ENCODE measurements at places on chromosomes 13 and 19. TPM values are rescaled to one million over a fixed set of nuclear protein-coding genes. Genes with fewer than 3 reads are reported as not detected.
A peak's percentile ranks its signal among the peaks of the same experiment; 100 is the strongest.

Gene CABP5
- not detected for total RNA-seq

Gene TRAPPC2B
- total RNA-seq = 2.1 TPM

Gene MAP2K2
- total RNA-seq = 64.4 TPM

Gene URAD
- not detected for total RNA-seq

Gene CERS4
- 82.4 TPM for total RNA-seq

Gene ZNF320
- total RNA-seq = 6.8 TPM

Gene IGFL2
- total RNA-seq = not detected

Gene ACP7
- 0.09 TPM for total RNA-seq

Gene SIGLEC14
- 2.3 TPM for total RNA-seq

Gene CYP2A7
- total RNA-seq = not detected

Gene CEACAM16
- not detected for total RNA-seq

Gene GGN
- not detected for total RNA-seq

- H3K27me3 ChIP-seq = no peaks in the 10 kb centered on the region
- no peak for DNase-seq
- no peaks in the 10 kb centered on the region for H3K4me1 ChIP-seq
- H3K27ac ChIP-seq = no peak overlapping the region
- H3K4me3 ChIP-seq = no peak overlapping the region
- no peaks in the 10 kb centered on the region for H3K36me3 ChIP-seq
These were observed 8.7 kb downstream of the MAP2K2 start for GRCh38 chr19:4115050-4115817.

DNA sequence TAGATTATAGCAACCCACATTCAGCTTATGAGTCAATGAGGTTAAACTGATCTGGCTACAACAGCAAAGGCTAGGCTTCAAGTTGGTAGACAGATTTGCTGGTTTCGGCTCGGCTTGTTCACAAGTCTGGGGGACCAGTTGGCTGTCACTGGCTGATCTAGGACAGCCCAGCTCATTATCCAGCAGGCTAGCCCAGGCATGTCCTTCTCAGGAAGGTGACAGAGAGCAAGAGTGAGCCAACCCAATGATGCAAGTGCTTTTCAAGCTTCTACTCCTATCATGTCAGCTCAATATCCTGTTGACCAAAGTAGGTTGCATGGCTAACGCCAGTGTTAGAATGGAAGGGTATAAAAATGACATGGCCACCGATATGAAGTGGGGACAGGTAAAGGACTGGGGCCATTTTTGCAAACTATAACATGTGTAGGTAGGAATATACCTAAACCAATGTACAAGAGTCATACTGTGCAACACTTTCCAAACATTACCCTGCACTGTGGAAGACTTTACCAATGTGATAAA, 220.9 kb upstream of the SOX21 start:
- no peak for DNase-seq
- H3K27ac ChIP-seq = no peak overlapping the region
- no peaks in the 10 kb centered on the region for H3K27me3 ChIP-seq
- no peaks in the 10 kb centered on the region for H3K36me3 ChIP-seq
- no peaks in the 10 kb centered on the region for H3K4me1 ChIP-seq

GRCh38 chr13:51035469-51035868, 75.6 kb downstream of the C13orf42 start:
- no peaks in the 10 kb centered on the region for H3K27me3 ChIP-seq
- H3K27ac ChIP-seq = no peak overlapping the region

GRCh38 chr13:49836516-49836915, 44.0 kb upstream of the KPNA3 start:
- H3K4me1 ChIP-seq = no peaks in the 10 kb centered on the region
- H3K4me3 ChIP-seq = no peak overlapping the region
- H3K36me3 ChIP-seq = no peaks in the 10 kb centered on the region
- no peak overlapping the region for H3K27ac ChIP-seq

DNA sequence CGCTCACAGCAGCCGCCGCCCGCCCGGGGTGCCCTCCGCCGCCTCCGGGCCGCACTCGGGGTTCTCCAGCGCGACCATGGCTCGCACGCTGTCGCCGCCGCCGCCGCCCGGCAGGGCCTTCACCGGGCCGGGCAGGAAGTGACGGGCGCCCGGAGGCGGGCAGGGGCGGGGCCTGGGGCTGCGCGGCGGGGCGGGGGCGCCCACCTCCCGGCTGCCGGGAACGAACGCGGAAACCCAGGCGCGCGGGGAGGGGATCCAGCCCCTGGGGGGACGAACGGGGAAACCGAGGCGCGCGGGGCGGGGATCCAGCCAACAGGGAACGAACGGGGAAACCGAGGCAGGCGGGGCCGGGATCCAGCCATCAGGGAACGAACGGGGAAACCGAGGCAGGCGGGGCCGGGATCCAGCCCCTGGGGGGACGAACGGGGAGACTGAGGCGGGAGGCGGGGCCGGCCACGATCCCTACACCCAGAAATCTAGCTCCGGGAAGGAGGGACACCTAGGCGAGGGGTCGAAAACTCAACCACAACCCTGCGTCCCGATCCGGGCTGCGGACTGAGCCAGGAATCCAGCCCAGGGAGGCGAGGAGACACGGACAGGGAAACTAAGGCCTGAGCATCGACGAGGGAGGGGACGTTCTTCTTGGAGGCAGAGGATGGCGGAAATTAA, at the start of gene R3HDM4:
Gene R3HDM4 (minus strand): TSS at position 140 of the 669 bp plus-strand sequence. CDS start 62 bp downstream, at position 78.
- no peaks in the 10 kb centered on the region for H3K36me3 ChIP-seq
- H3K27ac ChIP-seq = peak within 1 kb of the TSS; percentile 79
- peaks cover 29% of the 10 kb centered on the region for H3K4me1 ChIP-seq
- peaks cover 3% of the 10 kb centered on the region for H3K27me3 ChIP-seq
- H3K4me3 ChIP-seq = peak within 1 kb of the TSS; percentile 57
- DNase-seq = peak; percentile 94

GRCh38 chr13:92412996-92413395, 813.6 kb upstream of the GPC6 start:
- H3K36me3 ChIP-seq = no peaks in the 10 kb centered on the region
- no peak for DNase-seq
- H3K4me3 ChIP-seq = no peak overlapping the region
- no peaks in the 10 kb centered on the region for H3K27me3 ChIP-seq
- no peaks in the 10 kb centered on the region for H3K4me1 ChIP-seq

DNA sequence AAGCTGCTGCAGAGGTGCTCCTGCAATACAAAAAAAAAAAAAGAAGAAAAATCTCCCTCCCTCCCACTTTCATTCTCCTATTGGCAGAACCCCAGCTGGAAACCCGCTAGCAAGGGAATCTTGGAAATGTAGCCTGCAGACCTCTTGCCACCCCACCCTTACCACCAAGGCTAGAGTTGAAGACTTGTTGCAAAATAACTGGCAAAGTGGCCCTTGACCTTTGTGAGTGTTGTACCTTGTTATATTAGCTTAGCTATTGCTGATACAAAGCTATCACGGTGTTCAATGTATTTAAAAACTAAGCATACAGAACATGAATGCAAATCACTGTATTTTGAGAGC, 57.5 kb upstream of the KCTD4 start:
- no peaks in the 10 kb centered on the region for H3K27me3 ChIP-seq
- no peak for DNase-seq
- no peaks in the 10 kb centered on the region for H3K4me1 ChIP-seq
- H3K36me3 ChIP-seq = no peaks in the 10 kb centered on the region

DNA sequence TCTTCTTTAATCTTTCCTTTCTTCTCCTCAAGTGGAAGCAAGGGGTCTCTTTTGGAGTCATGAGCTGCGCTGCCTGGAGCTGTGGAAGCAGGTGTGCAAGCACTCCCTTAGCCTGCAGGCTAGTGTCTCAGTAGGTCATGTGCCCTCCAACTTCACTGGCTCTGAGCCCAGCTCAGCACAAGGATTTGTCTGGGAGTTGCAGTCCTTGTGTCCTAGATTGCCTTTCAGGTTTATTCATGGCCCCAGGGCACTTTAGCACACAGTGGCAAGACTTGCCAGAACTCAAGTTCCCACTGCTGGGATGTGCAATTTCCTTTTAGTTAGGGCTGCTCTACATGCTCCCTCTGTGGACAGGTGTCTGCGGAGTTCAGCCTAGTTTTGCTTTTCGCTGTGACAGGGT, 211.7 kb downstream of the LIG4 start:
- DNase-seq = no peak
- H3K27ac ChIP-seq = no peak overlapping the region
- H3K27me3 ChIP-seq = no peaks in the 10 kb centered on the region
- H3K4me3 ChIP-seq = no peak overlapping the region
- no peaks in the 10 kb centered on the region for H3K4me1 ChIP-seq

GRCh38 chr19:4537953-4538600, 1.8 kb downstream of the LRG1 start:
- no peaks in the 10 kb centered on the region for H3K36me3 ChIP-seq
- no peak overlapping the region for H3K4me3 ChIP-seq
- no peaks in the 10 kb centered on the region for H3K27me3 ChIP-seq
- no peak for DNase-seq
- peak overlapping the region; percentile 87 for H3K27ac ChIP-seq

GRCh38 chr13:82116422-82116989, 1765.8 kb downstream of the SLITRK1 start:
- no peak for DNase-seq
- H3K27ac ChIP-seq = no peak overlapping the region
- no peaks in the 10 kb centered on the region for H3K4me1 ChIP-seq
- no peaks in the 10 kb centered on the region for H3K27me3 ChIP-seq

GRCh38 chr13:95499811-95500712, 52.5 kb upstream of the CLDN10 start:
- no peak overlapping the region for H3K27ac ChIP-seq
- H3K4me3 ChIP-seq = no peak overlapping the region
- H3K36me3 ChIP-seq = no peaks in the 10 kb centered on the region
- no peaks in the 10 kb centered on the region for H3K27me3 ChIP-seq

- H3K36me3 ChIP-seq = no peaks in the 10 kb centered on the region
- no peak overlapping the region for H3K27ac ChIP-seq
- H3K4me1 ChIP-seq = no peaks in the 10 kb centered on the region
- DNase-seq = no peak
- H3K27me3 ChIP-seq = no peaks in the 10 kb centered on the region
These were observed 92.0 kb upstream of the WASF3 start for GRCh38 chr13:26465514-26465913.

DNA sequence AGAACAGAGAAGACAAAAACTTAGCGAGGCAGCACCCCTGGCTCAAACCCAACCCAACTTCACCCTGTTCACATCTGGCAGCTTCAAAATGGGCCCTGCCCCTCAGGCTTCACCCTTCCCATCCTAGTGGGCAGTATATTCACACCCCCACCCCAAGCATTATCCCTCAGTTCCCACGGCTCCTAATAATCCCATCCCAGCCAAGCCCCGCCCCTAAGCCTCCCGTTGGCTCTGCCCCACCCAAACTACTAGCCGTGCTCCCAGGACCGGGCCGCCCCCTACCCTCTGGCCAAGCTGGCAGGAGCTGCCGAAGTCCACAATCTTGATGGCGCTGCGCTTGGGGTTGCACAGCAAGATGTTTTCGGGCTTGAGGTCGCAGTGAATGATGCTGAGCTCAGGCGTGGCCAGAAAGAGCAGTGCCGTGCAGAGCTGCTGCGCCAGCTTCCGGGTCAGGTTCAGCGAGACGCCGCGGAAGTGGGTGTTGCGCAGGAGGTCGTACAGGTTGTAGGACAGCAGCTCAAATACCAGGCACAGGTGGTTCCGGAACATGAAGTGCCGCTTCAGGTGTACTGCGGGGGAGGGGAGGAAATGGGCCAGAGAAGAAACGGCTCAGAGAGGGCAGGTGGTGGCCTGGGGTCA, 5.8 kb downstream of the DYRK1B start:
- H3K36me3 ChIP-seq = no peaks in the 10 kb centered on the region
- no peak overlapping the region for H3K4me3 ChIP-seq
- H3K4me1 ChIP-seq = peaks cover 10% of the 10 kb centered on the region
- DNase-seq = no peak
- no peaks in the 10 kb centered on the region for H3K27me3 ChIP-seq

GRCh38 chr13:20192836-20193161, at the start of gene GJB2:
GJB2 (minus strand) TSS chr13:20192938; CDS start chr13:20189581, 3,357 bp downstream.
- no peaks in the 10 kb centered on the region for H3K4me1 ChIP-seq
- no peaks in the 10 kb centered on the region for H3K36me3 ChIP-seq
- peak within 1 kb of the TSS; percentile 59 for H3K4me3 ChIP-seq

DNA sequence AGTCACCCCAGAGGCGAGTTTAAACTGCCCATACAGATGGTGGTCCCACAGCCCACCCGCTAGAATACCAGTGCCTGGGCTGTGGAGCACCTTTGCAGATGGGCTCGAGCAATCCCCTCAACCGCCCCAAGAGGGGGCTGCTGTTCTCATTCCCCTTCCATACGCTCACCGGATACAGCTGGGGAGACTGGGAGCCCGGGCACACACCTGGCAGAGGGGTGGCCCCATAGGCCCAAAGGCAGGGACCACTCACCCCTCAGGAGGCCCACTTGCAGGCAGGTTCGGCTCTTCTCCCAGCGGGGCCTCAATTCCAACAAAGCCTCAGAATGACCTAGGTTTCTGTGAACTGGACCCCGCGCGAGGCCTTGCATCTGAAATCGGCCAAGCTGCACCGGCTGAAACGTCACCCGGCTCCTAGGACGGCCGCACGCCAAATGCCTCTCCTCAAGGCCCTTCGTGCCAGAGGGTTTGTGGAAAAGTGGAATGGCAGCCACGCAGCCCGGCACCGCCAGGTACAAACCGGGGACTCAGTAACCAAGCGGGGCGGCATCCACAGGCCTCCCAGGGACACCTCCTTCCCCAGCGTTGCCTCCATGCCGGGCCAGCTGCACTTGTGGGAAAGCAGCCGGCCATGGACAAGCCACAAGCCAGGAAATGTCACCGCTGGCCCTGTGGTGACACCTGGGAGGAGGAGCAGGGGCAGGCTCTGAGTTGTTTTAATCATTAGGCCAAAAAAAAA, 18.7 kb downstream of the MLLT1 start:
- no peaks in the 10 kb centered on the region for H3K27me3 ChIP-seq
- H3K4me1 ChIP-seq = peaks cover 3% of the 10 kb centered on the region
- H3K27ac ChIP-seq = no peak overlapping the region
- no peak overlapping the region for H3K4me3 ChIP-seq
- H3K36me3 ChIP-seq = peaks cover 8% of the 10 kb centered on the region
- no peak for DNase-seq

DNA sequence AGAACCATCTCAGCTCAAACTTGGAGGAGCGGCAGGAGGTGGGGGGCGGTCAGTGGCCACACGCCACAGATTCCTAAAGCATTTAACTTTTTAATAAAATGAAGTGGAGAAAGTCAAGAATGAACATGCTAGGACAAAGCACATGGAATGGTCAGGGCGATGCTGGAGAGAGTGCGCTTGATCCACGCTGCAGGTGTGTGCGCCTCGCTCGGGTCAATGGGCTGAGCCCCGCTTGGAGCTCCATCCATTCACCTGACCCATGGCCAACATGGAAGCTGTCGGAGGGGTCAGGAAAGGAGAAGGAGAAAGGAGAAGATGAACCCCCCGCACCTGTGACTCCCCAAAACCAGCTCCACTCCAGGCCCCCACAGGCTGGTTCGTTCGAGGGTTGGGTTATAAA, 41.8 kb downstream of the SUGP2 start:
- no peak for DNase-seq
- no peak overlapping the region for H3K4me3 ChIP-seq
- H3K27me3 ChIP-seq = no peaks in the 10 kb centered on the region

DNA sequence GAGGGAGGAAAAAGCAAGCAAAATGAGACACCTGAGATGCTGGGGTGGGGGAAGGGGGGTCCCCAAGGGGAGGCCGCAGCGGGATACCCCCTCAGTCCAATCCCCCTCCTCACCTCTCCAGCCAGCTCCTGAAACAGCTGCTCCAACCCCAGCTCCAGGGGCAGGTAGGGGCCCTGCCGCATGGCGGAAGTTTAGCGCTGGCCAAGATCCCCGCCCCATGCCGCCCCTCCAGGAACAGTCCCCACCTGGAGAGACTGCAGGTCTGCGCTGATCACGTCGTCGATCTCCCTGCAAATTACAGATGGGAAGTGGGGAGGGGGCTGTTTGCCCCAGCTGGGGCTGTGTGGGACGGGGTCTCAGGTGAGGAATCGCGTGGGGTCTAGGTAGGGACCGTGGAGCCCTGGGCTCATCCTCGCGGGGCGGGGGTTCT, 9.0 kb downstream of the CAPN12 start:
- H3K4me1 ChIP-seq = peaks cover 21% of the 10 kb centered on the region
- H3K4me3 ChIP-seq = peak overlapping the region; percentile 15
- H3K36me3 ChIP-seq = no peaks in the 10 kb centered on the region

- DNase-seq = peak; percentile 41
- H3K36me3 ChIP-seq = no peaks in the 10 kb centered on the region
- H3K4me1 ChIP-seq = no peaks in the 10 kb centered on the region
- H3K27ac ChIP-seq = no peak within 1 kb of the TSS
- H3K27me3 ChIP-seq = no peaks in the 10 kb centered on the region
These were observed at the start of gene TRPC4 for GRCh38 chr13:37869756-37870488. TRPC4 (minus strand) TSS chr13:37869772; CDS start chr13:37783333, 86,439 bp downstream.
